ENCODE measurements at places on chromosomes 7 and 10. TPM values are rescaled to one million over a fixed set of nuclear protein-coding genes. Genes with fewer than 3 reads are reported as not detected.
A peak's percentile ranks its signal among the peaks of the same experiment; 100 is the strongest.

GRCh38 chr7:151481650-151482505 is 37.8 kb downstream of the RHEB start:
- DNase-seq = no peak

GRCh38 chr10:79241990-79242619 is 105.2 kb upstream of the PPIF start:
- DNase-seq = peak; percentile 87

ANKRD1 gene
- total RNA-seq = 1,733 TPM

DNA sequence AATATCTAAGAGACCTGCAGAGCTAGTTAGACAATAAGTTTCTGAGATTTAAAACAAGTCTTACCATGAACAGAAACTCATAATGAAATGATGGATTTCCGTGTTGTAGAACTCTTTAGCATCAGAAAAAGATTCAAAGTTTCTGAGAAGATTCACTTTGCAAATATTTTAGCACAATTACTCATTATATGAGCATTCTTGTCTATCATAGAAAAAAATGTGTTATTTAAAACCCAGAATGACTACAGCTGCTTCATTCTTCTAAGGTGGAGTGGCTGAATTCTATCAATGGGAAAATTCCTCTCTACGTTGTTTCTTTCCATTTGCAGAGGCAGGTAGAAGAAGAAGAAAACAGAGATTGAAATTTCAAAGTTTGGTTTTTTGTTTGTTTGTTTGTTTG is 21.0 kb upstream of the RALA start:
- no peak for DNase-seq

- no peak for DNase-seq
Measured at GRCh38 chr7:41507686-41508268, 195.1 kb downstream of the INHBA start.

- DNase-seq = no peak
Measured at GRCh38 chr7:108083980-108084379, 46.2 kb downstream of the LAMB4 start.

Data from Right ventricle myocardium superior (tissue), 1 donor.